ENCODE measurements at places on chromosomes 12 and 14. TPM values are rescaled to one million over a fixed set of nuclear protein-coding genes. Genes with fewer than 3 reads are reported as not detected.

DNA sequence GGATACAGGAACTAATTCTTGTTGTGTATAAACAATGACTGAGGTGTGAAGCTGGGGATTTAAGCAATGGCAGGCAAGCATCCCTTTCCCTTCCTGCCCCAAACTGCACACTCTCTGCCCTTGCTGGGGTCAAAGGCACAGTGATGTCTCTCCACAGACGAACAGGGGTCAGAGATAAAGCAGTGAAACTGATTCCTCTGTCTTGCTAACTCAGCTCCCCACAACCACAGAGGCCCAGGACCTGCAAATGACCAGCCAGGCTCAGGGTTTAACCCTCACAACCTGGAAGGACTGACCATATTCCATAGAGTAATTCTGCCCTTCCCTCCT, 67.2 kb downstream of the CCDC88C start:
- no peak for DNase-seq

DNA sequence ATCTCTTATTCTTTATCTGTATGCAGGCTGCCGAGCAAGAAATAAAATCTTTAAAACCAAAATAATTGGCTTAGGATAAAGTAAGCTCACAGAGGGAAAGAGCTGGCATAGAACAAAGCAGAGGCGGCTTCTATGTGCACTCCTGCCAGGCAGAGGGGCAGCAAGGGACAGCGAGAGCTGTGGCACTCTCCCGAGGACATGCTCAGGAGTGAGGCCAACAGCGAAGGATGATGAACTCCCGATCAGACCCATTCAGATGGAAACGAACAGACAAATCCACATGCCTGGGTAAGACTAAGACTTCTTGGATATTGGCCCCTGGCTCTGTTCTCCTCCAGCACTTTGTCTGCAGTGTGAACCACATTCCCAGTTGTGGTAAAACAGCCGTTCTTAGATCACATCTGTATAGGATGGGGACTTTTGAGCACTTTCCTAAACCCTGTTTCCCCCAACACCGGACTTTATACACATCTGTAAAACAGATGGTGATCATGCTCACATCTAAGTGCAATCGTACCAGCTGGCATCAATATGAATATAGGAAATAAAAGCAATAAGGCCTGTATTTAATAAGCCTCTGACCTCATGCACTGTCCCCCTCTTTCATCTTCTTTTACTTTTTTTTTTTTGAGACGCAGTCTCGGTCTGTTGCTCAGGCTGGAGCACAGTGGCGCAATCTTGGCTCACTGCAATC, 134.1 kb downstream of the PPM1H start:
- no peak for DNase-seq

DNA sequence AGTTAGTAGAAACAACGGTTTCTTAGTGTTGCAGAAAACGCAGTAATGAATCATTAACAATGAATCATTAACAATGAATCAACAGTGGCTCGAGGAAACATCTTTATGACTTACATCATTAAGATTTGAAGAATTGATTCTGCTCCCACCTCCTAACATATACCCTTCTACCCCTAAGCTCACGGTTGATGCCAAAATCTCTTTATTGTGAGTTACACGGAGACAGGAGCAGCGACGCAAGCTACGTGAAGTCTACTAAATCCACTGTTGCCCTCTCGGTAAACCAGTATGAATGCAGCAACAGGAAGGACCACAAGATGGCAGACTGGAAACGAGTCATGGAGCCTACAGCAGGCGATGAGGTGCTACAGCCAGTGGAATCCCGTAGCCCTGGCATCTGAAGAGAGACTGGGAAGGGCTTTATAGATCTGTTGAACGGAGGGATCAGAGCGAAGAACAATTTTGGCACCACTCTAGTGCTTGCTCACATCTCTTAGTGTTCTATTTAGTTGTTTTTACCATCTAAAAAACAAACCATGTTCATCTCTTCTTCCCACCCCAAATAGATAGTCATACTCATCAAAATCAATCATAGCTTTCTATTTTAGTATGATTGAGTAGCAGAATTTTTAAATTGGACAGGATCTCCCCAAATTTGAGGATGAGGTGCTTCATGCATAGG, 332.7 kb downstream of the DUSP6 start:
- peak; percentile 74 for DNase-seq

The PYGL gene
- total RNA-seq = 49.0 TPM

The ACSM4 gene
- not detected for total RNA-seq

The ALG10B gene
- total RNA-seq = 5.3 TPM

GRCh38 chr12:67541625-67541991, 106.9 kb upstream of the DYRK2 start:
- no peak for DNase-seq

DNA sequence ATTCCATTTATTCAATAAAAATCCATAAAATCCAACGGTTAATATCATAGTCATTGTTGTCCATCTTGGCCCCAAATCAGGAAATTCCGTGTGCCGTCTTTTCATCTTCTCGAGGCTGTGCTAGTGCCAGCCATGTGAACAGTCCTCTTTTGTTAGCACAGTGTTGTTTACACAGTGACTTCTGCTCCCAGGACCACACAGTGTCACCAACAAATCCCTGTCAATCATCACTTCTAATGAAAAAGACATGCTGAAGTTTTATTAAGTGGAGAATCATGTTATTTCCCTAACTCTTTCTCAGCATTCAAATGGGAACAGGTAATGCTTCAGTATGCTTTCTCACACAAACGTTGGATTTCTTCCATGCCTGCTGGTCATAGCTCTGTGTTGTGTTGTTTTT, 1.9 kb upstream of the SLCO1A2 start:
- no peak for DNase-seq

DNA sequence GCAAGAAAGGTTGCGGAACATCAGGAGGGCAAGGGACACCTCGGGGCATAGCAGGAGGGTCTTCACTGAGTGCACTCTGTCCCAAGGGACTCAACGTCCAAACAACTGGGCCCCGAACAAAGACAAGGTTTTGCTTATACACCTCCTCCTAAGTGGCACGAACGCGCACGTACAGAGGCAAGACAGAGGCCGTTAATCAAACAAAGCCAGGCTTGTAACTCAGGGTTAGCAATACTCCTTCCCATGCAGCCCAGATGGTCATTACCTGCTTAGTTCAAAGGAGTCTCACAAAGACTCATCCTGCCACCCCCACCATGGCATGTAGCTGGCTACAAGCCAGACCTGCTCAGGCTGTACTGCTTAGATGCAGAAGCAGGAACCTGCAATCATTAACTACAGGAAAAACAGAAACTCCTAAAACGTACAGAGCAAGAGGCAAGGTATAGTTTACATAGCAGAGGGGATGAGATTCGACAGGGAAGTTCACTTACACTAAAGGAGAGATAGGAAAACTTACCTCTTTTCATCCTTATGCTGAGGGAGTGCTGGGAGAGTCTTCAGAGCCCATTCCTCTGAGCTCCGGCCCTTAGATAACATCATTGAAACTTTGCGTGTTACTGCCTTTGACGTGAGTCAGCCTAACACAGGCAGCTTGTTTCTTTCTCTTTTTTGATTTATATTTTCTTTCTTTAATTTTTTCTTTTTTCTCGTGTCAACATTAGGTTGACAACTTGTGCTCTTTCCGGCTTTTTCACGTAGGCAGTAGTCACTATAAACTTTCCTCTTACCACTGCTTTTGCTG, 1319.1 kb downstream of the TMEM121 start:
- DNase-seq = no peak

The RPS6KL1 gene
- 12.6 TPM for total RNA-seq

DNA sequence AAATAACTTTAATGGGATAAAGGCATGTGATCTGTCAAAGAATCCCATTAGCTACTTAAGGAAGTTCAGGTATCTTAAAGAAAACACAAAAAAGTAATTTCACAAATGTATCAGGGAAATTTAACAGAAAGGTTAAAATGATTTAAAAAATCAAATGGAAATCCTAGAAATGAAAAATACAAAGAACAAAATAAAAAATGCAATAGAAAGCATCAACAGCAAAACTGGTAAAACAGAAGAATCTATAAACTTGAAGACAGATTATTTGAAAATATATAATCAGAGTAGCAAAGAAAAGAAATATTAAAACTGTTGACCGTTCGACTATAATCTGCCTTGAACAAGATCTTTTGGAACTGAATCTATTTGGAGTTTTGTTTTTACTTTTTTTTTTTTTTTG, 279.4 kb upstream of the SYT1 start:
- DNase-seq = no peak

GRCh38 chr12:111024205-111024801, 103.9 kb upstream of the MYL2 start:
- DNase-seq = peak; percentile 63

DNA sequence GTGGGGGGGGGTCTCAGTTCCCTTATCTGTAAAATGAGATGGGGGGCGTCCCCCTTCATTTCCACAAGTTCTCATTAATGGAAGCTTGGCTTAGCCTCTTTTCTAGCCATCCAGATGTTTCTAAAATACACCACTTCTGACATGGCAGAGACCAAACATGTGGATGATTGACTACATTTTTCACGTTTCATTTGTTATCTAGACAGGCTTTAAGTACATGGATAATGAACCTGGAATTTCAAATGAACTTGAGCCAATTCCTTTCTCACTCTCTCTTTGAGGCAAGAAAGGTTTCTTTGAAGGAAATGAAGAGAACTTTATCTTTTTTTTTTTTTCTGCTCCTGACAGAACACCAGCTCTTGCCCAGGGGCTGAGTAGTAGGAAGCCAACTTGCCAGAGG, 39.1 kb downstream of the CCDC60 start:
- no peak for DNase-seq

DNA sequence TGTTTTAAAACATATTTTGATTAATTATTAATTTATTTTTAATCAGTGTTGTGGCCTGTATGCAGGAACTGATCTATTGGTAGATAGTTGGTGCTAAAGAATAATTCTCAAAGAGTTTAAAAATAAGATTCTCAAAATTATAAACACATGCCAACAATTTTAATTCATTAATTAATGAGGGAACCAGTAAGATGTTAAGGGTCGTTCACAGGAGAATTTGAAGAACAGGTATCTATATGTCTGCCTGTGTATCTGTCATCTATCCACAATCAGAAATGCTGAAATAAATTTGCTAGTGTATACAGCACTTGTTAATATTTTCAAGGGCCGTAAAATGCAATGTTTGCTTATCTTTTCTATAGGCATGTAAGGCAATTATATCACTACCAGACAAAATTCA, 18.4 kb downstream of the DAAM1 start:
- DNase-seq = no peak

- DNase-seq = no peak
Measured at GRCh38 chr12:43180242-43180641, 371.8 kb downstream of the ADAMTS20 start.

GRCh38 chr14:70073924-70074566, 114.7 kb downstream of the SLC8A3 start:
- DNase-seq = peak; percentile 58

DNA sequence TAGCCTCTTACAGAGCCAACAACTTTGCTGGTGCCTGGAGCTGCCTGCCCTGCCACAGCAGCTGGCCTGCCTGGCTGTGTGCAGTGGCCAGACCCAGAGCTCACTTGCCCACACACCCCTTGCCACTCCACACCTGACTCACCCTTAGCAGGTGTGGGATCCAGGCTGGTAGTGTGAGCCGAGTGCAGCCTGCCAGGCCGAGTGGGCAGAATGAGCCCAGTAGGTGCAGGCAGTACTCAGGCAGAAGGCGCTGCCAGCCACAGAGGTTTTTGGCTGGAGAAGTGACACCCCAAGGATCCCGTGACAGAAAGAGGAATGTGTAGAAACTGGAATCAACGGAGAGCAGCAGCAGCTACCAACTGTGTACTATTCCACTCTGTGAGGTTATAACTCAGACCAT, 29.8 kb upstream of the PYGL start:
- no peak for DNase-seq

DNA sequence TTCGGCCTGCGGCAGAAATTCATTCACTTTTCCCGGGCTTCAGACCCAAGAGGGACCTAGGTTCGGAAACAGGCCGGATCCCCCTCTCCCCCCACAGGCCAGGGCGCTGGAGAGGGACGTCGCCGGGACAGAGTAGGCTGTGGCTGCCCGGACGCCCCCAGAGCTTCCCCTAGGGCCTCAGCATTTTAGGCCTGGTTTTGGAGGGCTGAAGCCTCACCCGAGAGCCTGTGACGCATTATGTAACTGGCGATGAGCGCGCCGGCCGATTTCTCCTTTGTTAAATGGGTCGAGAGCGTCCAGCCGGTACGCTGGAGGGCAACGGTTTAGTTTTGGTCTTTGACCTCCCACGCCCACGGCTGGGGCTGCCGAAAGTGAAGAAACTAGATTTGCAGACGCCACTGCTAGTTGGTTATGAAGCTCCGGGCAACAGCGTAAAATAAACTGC, 657 bp downstream of the PEBP1 start:
- DNase-seq = peak; percentile 75

GRCh38 chr12:102876883-102877282, 40.2 kb downstream of the PAH start:
- DNase-seq = no peak

GRCh38 chr12:118429688-118430383, 53.5 kb downstream of the SUDS3 start:
- DNase-seq = no peak

- DNase-seq = no peak
Measured at GRCh38 chr12:99387661-99388060, 259.9 kb upstream of the GARIN6 start.

The PTPRO gene
- total RNA-seq = 11.7 TPM

DNA sequence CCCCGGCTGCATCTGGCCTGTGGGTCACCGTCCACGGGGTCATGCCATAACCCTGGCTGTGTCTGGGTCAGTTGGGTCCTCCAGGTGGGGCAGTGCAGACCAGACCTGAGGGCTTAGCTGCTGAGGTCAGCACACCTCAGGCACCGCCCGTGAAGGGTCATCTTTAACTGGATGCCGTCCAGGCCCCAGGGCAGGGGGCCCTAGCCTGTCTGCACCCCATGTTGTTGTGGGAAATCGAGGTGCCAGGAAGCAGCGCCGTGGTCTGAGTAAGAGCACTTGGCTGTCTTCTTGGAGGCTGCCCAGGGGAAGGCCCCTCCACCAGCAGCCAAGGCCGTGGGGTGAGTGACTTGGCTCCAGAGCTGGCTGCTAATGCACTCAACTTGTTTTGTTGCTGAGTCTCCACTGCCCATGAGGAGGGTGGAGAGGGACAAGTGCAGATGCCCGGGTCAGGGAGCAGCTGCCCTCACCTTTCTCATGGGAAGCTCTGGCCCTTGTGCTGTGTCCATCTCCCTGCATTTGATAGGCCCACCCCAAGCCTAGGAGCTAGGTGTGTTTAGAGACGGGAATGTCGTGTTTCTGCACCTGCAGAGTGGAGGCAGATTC, 317.2 kb downstream of the TMEM121 start:
- no peak for DNase-seq

- DNase-seq = no peak
Measured at GRCh38 chr12:50625029-50625925, 120.5 kb downstream of the DIP2B start.

GRCh38 chr12:58143498-58143995, 202.2 kb downstream of the ATP23 start:
- DNase-seq = no peak

GRCh38 chr12:131850856-131851559, 22.8 kb downstream of the MMP17 start:
- DNase-seq = no peak

Data from aorta (tissue), 5 donors.